ENCODE measurements at places on chromosomes 1 and 21.

GRCh38 chr1:39151267-39151666 is 53.2 kb upstream of the MACF1 start:
- DNase-seq = no peak

DNA sequence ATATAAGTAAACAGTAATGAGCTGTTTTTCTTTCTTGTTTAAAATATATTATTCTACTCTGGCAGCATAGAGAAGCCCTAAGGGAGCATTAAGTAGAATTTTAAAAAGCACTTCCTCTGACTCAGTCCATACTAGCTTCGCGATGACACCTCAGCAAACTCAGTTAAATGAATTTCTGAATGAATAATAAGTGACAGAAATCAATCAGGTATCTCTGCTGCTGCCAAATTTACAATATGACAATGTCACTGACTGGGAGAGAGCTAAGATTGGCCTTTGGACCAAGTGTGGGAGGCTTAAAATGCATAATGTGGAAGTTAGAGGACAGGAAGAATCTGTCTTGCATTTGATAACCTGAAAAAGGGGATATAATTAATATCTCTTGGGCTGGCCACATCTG is 296.1 kb downstream of the HHIPL2 start:
- no peak for DNase-seq

GRCh38 chr1:27531959-27532685 is 42.2 kb upstream of the WASF2 start:
- DNase-seq = no peak

- DNase-seq = no peak
These were observed 62.6 kb downstream of the ERICH3 start for GRCh38 chr1:74610961-74611360.

- no peak for DNase-seq
These were observed 224.4 kb downstream of the DSCAM start for GRCh38 chr21:40622531-40622930.

GRCh38 chr1:156263288-156263655 is 15.4 kb upstream of the PAQR6 start:
- no peak for DNase-seq

- no peak for DNase-seq
These were observed 58.3 kb upstream of the SDC3 start for GRCh38 chr1:30966690-30967369.

DNA sequence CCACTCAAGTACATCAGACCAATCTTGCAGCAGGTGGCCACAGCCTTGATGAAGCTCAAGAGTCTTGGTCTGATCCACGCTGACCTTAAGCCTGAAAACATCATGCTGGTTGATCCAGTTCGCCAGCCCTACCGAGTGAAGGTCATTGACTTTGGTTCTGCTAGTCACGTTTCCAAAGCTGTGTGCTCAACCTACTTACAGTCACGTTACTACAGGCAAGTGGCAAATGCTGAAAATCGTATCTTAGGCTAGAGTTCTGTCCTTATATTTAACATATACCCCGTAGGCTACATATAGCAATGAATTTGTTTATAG is 12.1 kb downstream of the HIPK1 start:
- DNase-seq = no peak

- no peak for DNase-seq
These were observed 2.2 kb downstream of the NUDC start for GRCh38 chr1:26923711-26924110.

DNA sequence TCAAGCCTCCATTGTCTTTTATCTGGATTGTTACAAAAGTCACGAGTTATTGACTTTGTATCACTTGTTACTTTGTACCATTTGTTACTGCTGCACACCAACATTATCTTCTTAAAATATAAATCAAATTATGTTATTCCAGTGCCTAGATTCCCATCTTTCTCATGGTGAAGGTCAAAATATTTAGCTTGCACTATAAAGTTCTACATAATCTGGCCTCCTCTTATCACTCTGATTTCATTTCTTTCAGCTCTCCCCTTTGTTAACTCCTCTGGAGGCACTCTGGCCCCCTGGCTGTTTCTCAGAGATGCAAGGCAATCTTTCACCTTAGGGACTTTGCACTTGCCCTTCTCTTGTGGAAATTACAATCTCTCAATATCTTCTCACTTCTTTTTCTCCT is 143.8 kb downstream of the OLFM3 start:
- no peak for DNase-seq

- DNase-seq = no peak
These were observed at the start of gene RBP7 for GRCh38 chr1:9996624-9997582. TSS of gene RBP7 (plus strand) at chr1:9997228. CDS start at chr1:9997259, 31 bp downstream.

DNA sequence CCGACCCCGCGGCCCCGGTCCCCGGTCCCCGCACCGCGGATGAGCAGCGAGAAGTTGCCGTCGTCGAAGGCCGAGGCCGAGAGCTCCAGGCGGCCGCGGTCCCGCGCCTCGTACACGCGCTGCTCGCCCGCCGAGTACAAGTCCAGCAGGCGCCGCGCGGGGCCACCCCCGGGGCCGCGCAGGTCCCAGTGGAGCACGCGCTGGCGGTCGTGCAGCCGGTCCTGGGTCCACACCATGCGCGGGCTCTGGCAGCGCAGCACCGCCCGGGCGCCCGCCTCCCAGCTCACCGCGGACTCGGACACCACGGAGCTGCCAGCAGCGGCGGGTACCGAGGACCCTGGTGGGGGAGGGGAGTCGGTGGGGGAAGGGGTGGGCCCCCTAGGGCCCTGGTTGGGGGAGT is 2.9 kb downstream of the MXRA8 start:
- DNase-seq = no peak

DNA sequence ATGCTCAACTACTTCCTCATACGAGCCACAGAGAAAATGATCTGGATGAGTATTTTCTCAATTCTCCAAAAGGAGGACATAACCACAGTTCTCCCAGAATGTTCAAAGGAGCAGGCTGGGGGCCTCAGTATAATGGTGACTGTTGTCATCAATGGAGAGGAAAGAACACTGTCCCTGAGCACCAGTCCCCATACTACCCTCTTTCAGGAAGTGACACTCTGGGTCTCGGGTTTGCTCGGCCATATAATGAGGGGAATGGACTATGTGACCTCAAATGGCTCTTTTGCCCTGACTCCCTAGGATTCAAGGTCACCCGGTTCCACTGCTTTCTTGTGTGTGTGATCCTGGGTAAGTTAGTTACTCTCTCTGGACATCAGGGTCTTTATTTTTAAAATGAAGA is 22.8 kb downstream of the SLC9A1 start:
- DNase-seq = no peak

DNA sequence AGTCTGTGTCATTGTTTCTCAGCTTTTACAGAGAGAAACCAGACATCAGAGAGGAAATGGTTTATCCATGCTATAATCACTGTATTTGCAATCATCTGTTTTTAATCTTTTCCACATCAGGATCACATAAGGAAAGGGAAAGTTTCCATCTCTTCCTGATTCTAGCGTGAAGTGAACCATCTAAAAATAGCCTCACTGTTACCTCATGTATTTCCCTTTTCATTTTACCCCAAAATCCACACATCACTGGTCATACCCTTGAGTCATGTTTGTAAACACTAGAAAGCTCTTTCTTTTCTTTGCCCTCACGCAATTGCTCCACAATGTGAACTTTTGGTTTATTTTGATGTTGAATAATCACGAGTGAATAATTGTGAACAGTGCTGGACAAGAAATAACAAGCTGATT is 146.0 kb downstream of the PLA2G4A start:
- no peak for DNase-seq

GRCh38 chr21:40164905-40165772 is 297.9 kb downstream of the PCP4 start:
- no peak for DNase-seq

DNA sequence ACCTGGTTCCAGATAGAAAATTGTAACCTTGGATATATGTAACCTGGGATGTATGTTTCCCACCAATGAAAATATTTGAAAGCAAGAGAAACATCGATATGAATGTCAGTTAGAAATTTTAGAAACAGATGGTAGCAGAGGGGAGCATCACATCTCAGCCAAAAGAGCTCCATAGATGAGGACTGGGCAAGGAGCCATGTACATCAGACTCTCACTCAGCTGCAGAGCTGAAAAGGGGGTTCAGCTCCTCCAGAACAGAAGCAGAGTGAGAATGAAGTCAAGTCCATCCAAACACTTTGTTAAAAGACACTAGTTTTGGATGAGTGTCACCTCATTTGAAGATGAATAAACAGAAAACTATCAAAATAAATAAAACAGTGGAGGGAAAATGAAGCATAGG is 202.4 kb downstream of the HMCN1 start:
- DNase-seq = no peak

DNA sequence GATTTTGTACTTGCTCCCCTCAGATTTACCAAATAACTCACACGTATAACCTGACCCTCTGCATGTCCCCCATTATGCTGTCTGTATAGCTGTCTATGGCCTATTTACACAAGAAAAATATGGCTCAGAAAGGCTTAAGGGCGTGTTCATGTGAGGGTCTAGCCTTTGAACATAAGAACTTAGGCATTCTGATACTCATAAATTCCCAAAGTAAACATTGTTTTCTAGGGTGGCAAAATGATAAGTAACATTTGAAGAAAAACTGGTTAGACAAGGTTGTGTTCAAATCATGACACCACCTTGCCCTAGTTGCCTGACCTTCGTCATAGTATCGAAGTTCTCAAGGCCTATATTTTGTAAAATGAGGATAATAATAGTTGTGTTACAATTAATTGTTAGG is 394.6 kb downstream of the LRRIQ3 start:
- no peak for DNase-seq

- no peak for DNase-seq
These were observed 132.4 kb downstream of the SDCCAG8 start for GRCh38 chr1:243388276-243388675.

DNA sequence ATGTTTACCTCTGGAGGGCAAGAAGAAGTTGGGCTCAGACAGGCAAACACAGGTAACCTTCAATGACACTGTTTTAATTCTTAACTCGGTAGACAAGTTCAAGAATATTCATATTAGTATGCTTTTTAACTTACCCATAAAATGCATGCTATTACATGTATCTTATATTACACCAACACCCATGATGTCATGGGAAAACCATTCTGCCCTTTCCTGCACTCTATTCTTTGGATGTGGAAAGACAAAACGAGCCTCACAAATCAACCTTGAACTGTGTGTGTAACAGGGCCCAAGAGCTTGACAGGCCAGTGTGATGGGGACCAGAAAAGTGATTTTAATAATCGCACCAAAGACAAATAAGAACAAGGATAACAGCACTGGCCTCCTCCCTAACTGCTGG is 22.6 kb upstream of the RAP1GAP start:
- DNase-seq = no peak

DNA sequence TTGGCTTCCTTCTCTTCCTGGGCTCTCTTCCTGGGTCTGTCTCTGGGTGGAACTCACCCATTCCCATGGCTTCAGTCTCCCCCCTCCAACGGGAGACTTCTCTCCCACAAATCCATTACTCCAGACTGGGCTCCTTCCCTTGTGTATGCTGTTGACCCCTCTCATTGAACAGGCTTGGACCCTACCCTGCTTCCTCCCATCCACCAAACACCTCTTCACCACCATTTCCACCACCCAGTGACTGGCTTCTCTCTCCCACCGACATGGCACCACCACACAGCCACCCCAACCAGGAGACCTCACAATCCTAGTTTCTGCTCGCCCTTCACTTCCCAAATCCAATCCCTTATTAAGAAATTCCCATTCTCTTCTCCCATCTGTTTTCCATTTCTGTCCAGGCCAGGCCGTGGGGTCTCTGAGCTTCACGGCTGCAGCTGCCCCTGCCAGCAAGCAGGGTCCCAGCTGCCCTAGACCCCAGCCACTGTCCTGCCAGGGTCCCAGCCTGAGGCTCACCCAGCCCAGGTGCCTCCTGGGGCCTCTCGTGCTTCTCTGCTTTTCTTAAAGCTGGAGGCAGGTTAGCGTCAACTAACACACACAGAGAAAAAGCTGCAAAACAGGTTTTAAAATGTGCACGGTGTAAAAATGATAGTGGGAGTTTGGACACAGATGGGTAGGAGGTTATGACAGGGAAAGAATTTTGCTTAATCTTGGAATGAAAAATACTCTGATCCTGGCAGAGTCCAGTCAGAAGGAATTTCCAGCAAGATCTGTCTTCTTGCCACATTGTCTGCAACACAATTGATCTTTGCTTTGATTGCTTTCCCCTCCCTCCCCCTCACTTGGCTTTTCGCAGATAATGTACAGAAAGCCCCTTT is 383.8 kb upstream of the VAMP3 start:
- DNase-seq = no peak

GRCh38 chr1:30618335-30618747 is 105.0 kb downstream of the MATN1 start:
- DNase-seq = no peak

DNA sequence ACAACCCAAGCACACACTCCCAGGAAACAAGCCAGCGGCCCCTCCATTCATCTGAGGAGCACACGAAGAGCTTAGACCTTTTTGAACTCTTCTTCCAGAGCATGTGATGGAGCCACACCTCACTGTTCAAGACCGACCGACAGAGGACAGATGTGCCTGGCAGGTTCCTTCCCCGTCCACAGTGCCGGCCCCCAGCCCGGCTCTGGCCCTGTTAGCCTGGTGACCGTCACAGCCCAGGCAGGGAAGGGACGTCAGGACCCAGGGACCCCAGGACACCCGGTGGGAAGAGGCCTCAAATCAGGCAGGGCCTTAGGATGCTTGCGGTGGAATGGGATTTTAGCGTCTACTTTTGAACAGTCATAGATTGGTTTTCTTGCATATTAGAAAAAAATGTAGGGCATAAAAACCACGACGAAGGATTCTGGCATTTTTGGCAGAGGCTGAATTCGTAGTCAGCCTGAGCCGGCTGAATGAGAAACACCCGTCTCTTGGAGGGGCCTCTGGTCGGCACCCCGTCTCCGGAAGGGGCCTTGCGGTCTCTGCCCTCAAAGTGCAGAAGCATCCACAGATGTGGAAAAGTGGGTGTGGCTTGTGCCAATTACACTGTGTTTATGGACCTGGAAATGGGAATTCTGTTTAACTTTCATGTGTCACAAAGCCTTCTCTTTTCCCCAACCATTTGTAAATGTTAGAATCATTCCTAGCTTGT is 79.3 kb downstream of the SIK1 start:
- DNase-seq = no peak

DNA sequence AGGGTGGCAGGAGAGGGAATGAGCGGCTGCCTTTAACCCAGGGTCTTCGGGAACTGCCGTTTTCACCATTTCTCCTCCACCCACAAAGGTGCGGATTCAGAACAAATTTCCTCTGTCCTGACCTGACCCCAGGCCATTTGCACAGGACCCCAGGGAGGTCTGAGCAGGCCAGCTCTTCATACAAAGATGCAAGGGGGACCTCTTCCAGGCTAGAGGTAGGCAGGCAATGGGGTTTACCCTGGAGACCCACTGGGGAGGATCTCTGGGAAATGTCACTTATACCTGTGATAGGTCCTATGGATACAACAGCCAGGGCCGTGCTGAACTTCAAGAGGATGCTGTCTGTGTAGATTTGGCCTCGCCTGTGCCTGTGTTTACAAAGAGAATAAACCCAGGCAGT is 89.7 kb upstream of the VAMP3 start:
- no peak for DNase-seq

DNA sequence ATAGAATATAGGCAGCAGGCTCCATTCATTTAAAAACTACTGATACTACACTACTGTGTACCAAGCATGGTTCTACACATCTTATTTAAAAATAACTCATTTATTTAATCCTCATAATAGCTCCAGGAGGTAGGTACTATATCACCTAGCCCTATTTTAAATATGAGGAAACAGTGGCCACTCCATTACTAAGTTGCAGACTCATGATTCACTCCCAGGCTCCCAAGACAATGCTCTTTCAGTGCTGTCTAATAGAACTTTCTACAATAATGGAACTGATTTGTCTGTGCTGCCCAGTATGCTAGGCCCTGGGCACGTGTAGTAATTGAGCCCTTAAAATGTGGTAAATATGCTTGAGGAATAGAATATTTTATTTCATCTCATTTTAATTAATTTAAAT is 357.1 kb downstream of the LTN1 start:
- DNase-seq = no peak

GRCh38 chr1:221612047-221612777 is 129.7 kb downstream of the DUSP10 start:
- DNase-seq = no peak
